Retina (tissue), 1 donor: ENCODE measurements at places on chromosomes 6 and 20.

- no peak for DNase-seq
These were observed 21.0 kb upstream of the STX16 start for GRCh38 chr20:58630063-58630462.

DNA sequence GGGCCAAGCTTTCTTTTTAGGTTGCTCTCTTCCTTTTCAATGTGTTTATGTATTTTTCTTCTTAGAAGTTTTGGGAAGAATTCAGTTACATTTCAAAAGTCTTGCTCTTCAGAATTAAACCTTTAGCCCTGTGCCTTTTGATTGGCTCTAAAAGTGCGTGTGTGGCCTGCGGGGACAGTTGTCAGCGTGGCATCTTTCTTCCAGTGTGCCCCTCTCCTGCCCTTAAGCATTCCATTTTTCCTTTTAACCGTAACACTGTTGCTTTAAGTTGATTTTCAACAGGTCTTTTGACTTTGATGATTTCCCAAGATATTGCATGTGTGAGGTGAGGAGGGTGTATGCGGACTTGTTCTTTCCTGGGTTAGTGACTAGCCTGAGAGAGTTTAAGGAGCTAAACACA, 999.1 kb upstream of the FLRT3 start:
- no peak for DNase-seq

GRCh38 chr20:51586005-51586440, 43.5 kb upstream of the NFATC2 start:
- DNase-seq, result no peak

DNA sequence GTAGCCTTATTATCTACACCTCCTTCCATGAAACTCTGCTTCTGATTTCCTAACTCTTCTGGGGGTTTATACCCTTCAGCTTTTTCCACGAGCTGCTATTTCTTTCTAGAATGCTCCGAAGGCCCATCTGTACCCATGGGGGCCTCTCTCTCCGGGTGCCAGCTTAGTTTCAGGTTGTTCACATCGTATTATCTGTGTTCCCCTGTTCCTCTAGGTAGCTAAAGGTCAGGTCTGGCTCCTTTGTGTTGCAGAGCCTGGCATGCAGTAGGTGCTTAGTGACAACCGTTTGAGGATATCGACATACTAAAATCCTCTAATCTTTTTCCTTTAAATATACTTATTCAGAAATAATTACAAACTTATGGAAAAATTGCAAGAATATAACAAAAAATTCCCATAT, 73.0 kb downstream of the UST start:
- no peak for DNase-seq

- no peak for DNase-seq
These were observed 29.8 kb upstream of the ERVFRD-1 start for GRCh38 chr6:11141295-11141694.

DNA sequence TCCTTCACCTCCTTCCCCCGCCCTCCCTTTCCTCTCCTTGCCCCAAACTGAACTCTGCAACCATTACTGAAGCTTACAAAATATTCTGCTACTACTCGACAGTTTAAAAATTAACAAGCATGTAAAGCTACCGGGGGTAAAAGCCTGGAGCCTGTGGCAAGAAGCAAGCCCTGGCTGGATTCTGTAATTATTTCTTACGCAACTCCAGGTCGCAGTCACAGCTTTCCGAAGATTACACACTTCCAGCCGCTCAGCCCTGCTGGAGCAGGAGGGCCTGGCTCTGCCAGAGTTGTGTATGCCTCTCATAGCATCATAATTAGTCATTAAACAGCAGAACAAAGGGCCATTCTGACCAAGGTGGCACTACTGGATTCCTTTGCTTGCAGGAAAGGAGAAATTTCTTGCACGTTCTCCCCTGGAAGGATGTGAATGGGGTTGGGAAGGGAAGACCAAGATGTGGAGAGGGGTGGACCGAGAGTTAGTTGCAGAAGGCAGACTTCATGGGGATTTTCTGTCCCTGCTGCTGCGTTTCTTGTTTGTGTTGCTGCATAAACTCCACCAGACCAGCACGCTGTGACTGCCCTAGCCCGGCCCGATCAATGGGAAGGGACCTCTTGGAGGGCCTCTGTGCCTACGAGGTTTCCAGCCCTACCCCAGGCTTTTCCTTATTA, 23.6 kb downstream of the FOXQ1 start:
- no peak for DNase-seq

GRCh38 chr6:90323706-90324105, 27.1 kb upstream of the BACH2 start:
- no peak for DNase-seq

GRCh38 chr6:134593887-134594286, 276.0 kb upstream of the SGK1 start:
- DNase-seq, result no peak

DNA sequence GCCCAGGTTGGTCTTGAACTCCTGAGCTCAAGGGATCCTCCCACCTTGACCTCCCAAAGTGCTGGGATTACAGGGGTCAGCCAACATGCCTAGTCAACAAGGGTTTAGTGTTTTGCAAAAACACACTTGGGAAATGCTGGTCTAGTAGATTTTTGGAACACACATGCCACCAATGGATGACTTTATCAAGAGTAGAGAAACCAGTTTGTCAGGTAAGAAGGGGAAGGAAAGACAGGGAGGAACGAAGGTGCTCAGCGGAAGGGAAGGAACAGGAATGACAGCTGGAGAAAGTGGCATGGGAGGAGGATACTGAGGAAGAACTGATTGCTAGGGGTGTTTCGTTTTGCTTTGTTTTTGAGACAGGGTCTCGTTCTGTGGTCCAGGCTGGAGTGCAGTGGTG, 15.6 kb upstream of the SEC63 start:
- DNase-seq, result no peak

DNA sequence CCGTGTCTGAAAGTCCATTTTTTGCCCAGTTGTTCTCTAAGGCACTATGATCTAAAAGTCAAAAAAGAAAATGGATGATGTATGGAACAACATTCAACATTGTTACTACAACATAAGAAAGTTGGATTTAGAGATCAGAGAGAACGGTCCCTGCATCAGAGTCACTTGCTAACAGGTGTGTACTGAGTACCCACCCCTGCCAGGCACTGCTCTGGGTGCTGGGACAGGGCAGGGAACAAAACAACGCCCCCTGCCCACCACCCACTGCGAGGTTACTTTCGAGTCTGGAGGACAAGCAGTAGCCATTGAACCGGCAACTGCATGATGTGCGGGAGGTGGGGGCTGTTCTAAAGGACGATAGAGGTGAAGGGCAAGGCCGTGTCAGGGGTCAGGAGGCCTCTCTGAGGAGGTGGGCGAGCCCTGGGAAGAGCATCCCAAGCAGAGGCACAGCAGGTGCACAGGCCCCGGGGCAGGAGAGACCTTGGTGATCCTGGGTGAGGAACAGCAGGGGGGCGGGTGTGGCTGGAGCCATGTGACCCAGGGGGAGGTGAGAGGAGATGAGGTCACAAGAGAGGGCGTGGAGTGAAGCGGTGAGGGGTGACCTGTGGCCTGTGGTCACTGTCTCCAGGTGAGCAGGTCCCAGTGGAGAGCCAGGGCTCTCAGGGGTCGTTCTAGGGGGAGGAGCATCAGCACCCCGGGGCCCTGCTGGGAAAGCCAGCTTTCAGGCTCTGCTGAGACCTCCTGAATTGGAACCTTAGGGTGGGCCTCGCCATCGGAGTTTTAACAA, 197.5 kb upstream of the SULF2 start:
- DNase-seq, result no peak

GRCh38 chr20:46622165-46622564, 29.1 kb downstream of the SLC13A3 start:
- no peak for DNase-seq

GRCh38 chr6:134314006-134314821, 3.7 kb downstream of the SGK1 start:
- no peak for DNase-seq
